ENCODE measurements at places on chromosomes 6 and 20.

DNA sequence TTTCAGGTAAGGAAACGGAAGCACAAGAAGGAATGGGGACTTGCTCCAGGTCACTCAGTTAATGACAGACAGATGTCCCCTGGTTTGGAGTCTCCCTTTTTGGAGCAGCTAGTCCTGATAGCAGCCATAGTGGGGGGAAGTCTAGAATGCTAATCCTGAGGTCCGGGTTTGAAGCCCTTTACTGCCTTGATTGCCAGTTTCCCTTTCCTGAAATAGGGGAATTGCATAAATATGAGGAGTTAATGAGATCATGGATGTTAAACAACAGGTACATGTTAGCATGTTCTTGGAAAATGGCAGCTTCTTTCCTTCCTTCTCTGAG is 341 bp upstream of the TTPAL start:
- DNase-seq = no peak

- DNase-seq = no peak
Observed at GRCh38 chr6:23532227-23532626, 593.8 kb upstream of the NRSN1 start.

DNA sequence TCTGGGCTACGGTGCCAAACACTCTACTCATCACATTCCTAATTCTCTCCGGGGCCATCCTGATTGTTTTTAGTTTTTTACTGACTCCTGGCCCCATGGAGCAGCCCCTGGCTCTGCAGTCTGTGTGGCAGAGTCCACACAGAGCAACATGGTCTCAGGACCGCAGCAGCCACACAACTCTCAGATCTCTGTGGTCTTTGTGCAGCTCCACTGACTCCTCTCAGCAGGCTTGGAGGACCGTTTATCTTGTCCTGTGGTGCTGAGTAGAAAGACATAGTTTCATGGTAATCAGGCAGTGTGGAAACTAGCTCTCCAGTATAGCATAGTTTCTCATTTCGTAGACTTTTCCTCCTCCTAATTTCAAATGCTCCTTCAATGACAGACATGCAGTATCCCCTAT is 168.4 kb downstream of the EDN1 start:
- DNase-seq = no peak

DNA sequence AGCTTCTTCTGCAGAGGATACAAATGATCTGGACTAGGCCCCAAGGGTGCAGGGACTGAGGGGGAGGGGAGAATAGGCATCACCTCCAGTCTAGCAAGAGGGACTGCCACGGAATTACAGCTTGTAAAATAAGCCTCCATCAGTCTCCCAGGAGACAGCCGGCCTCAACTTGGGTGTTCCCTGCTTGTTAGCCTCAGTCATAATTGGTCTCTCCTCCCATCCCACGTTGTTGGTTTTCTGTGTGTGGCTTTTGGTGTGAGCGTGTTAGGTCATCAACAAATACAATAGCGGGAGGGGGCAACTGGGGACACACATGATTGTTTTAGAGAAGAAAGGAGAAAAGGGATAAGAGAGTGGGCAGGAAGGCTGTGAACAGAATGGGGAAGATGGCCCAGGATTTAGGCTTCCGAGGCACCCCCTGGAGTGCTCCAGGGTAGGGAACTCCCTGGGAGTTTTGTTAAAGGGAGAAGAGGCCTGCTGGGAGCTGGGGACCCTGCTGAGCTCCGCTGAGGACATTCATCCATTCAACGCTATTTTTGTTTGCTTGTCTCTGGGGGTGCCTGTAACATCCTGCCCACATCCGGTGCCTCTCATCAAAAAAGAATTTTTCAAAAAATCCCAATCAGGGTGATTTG is 9.2 kb downstream of the FOXA2 start:
- no peak for DNase-seq

- DNase-seq = peak; percentile 86
Observed at GRCh38 chr6:107847844-107848802, 24.0 kb upstream of the SCML4 start.

GRCh38 chr6:163347021-163347446 is 67.5 kb upstream of the QKI start:
- DNase-seq = no peak

DNA sequence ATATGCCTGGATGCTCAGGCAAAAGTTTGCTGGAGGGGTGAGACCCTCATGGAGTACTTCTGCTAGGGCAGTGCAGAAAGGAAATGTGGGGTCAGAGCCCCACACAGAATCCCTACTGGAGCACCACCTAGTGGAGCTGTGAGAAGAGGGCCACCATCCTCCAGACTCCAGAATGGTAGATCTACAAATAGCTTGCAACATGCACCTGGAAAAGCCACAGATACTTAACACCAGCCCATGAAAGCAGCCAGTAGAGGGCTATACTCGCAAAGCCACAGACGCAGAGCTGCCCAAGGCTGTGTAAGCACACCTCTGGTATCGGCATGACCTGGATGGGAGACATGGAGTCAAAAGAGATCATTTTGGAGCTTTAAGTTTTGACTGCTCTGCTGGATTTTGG is 60.7 kb upstream of the GJE1 start:
- DNase-seq = no peak

All from stimulated activated naive CD8-positive, alpha-beta T cell treated with anti-CD3 and anti-CD28 coated beads, Interleukin-15, amount 100 ng/mL, for 72 hours (primary cell).